ENCODE measurements at places on chromosomes 7 and 10.
A peak's percentile ranks its signal among the peaks of the same experiment; 100 is the strongest.

DNA sequence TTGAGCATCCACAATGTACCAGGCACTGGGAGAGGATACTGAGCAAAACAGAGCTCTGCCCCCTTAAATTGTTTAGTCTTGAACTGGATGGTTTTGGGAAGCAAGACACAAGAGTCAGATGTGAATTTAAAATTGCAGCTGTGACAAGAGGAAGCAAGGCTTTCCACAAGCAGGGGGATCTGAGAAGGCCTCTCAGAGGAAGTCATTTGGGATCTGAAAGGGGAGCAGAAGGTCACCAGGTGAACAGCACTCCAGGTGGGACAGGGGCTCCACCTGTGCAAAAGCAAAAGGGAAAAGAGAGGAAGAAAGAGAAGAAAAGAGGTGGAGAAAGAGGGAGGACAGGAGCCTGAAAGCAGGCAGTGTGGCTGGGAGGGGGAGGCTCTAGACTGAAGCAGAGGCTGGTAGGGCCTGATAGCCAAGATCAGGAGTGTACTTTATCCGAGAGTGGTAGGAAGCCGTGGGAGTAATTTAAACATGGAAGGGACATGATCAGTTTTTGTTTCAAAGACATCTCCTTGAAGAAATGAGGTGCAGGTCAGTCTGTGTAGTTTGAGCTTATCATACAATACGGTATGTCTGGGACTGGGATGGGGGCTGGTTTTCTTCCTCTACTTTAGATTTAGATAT, 76.1 kb upstream of the DUSP5 start:
- DNase-seq: no peak

DNA sequence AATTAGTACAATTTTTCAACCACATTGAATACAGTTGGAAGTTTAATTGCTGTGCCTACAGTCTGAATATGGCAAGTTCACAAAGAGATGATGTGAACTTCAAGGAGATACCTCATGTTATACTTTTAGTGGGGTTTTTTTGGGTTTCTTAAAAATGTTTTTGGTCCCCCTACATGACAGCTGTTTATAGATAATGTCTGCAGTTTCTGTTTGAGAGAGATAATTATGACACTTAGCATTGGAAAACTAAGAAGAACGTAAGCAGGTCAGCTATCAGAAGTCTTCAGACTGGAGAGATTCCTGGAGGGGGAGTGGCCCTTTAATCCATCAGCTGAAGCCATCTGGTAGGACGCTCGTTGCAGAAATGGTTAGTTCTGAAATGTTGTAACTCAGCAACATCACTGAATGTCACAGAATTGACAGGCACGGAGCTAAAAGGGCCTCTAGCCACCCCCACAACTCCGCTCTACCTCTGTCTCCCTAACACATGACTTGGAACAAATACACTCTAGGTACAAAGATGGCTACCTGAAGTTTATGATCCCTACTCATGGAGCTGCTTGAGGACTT, 29.0 kb downstream of the TIMM23 start:
- DNase-seq: no peak

GRCh38 chr7:66099232-66099550, 15.5 kb upstream of the CRCP start:
- no peak for DNase-seq

GRCh38 chr7:50660040-50660829, 95.0 kb upstream of the DDC start:
- no peak for DNase-seq

DNA sequence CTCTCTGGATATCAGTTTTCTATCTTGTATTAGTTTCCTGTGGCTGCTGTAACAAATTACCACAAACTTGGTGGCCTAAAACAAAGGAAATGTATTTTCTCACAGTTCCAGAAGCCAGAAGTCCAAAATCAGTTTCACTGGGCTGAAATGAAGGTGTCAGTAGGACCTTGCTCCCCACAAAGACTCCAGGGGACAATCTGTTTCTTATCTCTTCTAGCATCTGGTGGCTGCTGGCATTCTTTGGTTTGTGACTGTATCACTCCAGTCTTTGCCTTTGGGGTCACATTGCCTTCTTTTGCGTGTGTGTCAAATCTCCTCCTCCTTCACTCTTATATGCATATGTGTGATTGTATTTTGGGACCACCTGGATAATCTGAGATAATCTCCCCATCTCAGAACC, 153.0 kb upstream of the PRPS1L1 start:
- DNase-seq: no peak

DNA sequence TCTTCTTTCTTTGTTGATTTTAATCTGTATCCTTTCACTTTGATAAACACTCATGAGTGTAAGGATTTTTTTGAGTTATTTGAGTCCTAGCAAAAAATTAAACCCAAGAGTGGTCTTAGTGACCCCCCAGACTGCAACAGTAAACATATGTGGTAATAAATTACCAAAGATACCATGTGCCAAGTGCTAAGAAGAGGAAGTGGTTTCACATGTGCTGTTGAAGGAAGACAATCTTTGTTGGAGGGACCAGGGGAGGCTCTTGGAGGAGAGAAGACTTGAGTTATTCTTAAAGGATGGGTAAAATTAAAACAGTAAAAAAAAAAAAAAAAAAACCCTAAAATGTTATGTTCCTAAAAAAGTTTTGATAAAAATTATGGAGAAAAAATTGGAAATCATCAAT, 150.2 kb downstream of the SEC23IP start:
- DNase-seq: no peak

DNA sequence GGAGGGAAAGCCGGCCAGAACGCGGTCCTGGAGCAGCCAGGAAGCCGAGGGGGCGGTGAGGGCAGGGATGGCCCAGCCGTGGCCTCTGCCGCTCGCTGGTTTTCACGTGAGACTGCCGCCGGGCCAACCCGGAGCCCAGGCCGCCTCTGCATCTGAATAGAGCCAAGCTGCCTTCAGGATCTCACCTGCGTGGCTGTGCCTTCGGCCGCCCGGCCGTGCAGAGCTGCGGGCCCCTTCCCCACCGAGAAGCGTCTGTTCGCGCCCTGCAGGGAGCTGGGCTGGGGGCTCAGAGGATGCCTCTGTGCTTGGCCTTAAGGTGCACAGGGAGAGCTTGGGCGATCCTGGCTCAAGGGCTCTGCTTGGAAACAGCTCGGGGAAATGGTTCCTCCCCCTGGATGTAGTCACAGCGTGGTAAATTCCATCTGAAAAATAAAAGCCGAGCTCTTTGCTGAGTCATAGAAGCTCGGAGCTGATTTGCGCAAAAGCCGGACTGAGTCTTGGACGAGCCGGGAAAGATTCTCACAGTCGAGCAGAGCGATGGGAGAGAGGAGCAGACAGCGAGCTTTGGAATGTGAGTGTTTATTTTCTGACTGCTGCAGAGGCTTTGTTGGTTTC, at the start of gene JAKMIP3:
JAKMIP3 (plus strand) TSS at position 456 of the 615 bp plus-strand sequence. CDS start 38,863 bp downstream, outside the sequence.
- peak; percentile 83 for DNase-seq

- no peak for DNase-seq
These were observed 172.1 kb downstream of the DIP2C start for GRCh38 chr10:517241-517830.

DNA sequence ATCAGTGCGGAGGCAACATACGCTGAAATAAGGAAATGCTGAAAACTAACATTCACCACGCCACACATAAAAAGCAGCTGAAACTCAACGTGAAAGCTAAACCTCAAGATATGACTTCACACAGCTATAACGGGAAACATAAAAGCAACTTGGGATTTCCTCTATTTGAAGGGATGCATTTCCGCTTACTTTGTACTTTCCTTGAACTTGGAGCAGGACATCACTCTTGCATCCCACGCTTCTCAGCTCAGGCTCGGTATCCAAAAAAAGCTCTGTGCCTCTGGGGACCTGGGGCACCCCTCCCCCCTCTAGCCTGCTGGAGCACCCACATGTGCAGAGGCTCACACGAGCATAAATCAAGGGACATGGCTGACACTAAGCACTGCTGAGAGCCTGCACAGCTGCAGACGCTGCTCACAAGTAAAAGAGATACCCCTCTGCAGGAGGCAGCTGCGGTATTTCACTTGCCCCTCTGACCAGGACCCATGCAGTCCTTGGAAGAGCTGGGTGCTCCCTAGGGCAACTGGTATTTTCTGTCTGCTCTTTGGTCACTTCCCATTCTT, 34.2 kb downstream of the PARD3 start:
- DNase-seq: peak; percentile 74

- no peak for DNase-seq
These were observed 590.6 kb upstream of the C7orf33 start for GRCh38 chr7:147999962-148000361.

- no peak for DNase-seq
These were observed 91.5 kb downstream of the FOXL3 start for GRCh38 chr7:381211-382042.

- DNase-seq: no peak
These were observed 634.9 kb downstream of the CALN1 start for GRCh38 chr7:71777278-71777677.

- DNase-seq: no peak
These were observed 336.0 kb upstream of the GALNT17 start for GRCh38 chr7:70795948-70796347.

GRCh38 chr7:107388604-107389003, 81.3 kb upstream of the GPR22 start:
- DNase-seq: no peak

- DNase-seq: no peak
These were observed 2.0 kb downstream of the DEPP1 start for GRCh38 chr10:44976352-44977198.

GRCh38 chr7:107564553-107565298, 955 bp downstream of the DUS4L start:
- no peak for DNase-seq

- DNase-seq: no peak
These were observed 194.0 kb downstream of the DOCK4 start for GRCh38 chr7:112012242-112012641.

DNA sequence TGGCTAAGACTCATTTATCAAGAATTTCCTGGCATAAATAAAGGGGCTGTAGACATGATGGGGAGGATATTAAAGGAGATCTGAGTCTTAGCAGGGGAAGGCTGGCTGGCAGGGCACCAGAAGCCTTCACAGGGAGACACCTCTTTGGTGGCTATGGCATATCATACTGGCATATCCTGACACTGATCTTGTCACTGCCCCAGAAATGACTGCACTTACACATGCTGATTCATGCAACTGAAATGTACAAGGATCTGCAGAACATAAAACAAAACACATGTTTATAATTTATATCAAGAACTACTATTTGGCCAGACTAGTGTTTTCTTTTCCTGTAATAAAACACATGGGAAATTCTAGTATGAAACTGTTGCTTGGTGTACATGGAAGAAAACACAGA, 5.5 kb upstream of the LIPN start:
- peak; percentile 6 for DNase-seq

DNA sequence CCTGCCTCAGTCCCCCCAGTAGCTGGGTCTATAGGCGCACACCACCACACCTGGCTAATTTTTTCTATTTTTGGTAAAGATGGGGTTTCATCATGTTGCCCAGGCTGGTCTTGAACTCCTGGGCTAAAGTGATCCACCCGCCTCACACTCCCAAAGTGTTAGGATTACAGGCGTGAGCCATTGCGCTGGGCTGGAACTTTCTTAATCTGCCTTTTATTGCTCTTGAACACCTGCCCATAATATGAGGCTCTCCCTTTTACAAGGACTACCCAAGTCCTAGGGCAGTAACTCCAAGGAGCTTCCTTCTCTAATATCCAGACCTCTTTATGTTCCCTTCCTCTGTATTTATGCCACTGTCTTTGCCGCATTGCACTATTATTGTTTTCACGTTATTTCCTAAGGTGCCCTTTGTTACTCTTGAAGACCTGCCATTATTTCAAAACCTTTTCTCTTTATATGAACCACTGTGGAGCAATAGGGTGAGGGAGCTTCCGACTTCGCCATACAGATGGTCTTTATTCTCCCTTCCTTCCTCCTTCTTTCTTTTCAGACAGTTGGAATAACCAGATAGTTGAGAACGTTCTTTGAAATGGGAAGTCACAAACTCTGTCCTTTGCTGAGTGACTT, 36.3 kb upstream of the TCF7L2 start:
- no peak for DNase-seq

- no peak for DNase-seq
These were observed 162.5 kb upstream of the LYZL2 start for GRCh38 chr10:30792025-30792424.

- DNase-seq: no peak
These were observed 165.2 kb upstream of the TMEM72 start for GRCh38 chr10:44745920-44746319.

- DNase-seq: peak; percentile 67
These were observed 254.9 kb downstream of the KIAA1217 start for GRCh38 chr10:24463611-24464426.

DNA sequence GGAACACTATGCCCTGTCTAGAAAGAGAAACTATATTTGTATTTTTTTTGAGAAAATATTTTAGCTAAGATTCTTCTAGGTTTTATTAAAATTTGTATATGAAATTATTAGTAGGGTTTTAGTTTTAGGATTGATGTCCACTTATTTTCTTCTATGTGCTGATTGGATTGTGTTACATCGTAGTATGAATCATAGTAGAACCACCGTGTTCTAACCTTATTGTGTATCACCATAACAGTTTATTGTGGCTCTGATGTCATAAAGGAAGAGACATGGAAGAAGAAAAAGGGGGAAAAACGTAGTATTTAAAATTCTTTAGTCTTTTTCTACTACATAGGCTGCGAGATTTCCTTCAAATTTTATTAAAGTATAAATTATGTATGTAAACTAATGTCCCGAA, 1.9 kb downstream of the AGBL3 start:
- no peak for DNase-seq

DNA sequence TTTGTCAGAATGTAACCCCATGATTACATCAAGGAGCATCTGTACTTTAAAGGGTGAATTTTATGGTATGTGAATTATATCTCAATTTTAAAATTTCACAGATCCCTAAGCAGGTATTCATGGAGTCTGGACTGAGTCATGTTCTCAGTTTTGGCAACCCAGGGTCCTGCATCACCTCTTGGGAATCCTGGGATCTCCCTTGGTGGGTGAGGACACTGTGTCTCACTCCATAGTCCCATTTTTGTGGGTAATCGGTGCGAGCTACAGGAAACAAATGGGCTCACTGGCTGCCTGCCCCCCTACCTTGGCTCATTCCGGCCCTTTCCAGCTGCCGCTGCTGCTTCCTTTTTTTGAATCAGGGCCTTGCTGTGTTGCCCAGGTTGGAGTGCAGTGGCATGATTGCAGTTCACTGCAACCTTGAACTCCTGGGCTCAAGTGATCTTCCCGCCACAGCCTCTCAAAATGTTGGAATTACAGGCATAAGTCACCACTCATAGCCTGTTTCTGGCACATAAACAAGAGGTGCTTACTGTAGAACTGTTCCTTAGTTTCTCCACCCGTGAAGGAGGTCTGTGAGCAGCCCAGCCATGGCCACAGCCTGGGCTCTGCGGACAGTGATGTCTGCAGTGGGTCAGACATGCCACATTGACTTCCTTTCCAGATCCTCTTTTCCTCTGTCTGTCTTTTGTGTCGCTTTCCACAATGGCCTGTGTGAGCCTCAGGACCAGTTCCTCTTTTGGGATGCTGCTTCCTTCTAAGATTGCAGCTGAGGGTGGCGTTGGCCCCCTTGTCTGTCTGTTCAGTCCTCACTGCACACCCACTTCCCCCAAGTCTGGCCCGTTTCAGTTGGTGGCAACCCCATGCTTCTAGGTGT, 14.5 kb downstream of the PALD1 start:
- no peak for DNase-seq

- no peak for DNase-seq
These were observed 49.1 kb downstream of the MTURN start for GRCh38 chr7:30183749-30184369.

GRCh38 chr7:141584935-141585334, 33.7 kb downstream of the AGK start:
- DNase-seq: no peak

Measured in tongue (tissue), 3 donors.